ENCODE measurements at places on chromosomes 7 and 10.
A peak's percentile ranks its signal among the peaks of the same experiment; 100 is the strongest.

DNA sequence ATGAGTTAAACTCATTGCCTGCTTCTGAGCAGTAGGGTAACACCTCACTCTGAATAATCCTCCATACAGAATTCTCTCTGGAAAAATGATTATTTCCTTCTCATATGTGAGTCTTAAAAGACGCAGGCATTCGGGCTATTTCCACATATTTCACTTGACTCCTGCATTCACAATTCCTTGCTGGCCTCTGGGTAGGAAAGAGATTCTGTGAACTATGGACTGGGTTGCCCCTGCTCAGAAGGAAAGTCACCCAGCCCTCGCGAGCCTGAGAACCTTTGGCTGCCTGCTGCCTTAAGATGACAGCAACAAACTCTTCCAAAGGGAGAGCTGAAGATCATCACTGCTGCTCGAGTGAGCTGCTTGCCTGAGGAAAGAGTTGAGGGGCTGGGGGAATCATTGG, 216.8 kb downstream of the BAMBI start:
- DNase-seq: no peak

- DNase-seq: no peak
Measured at GRCh38 chr7:132548489-132549078, 27.7 kb downstream of the PLXNA4 start.

- peak; percentile 96 for DNase-seq
Measured at GRCh38 chr10:124701881-124702656, 42.1 kb downstream of the FAM53B start.

GRCh38 chr10:81177651-81178244, 640.0 kb downstream of the SH2D4B start:
- no peak for DNase-seq

DNA sequence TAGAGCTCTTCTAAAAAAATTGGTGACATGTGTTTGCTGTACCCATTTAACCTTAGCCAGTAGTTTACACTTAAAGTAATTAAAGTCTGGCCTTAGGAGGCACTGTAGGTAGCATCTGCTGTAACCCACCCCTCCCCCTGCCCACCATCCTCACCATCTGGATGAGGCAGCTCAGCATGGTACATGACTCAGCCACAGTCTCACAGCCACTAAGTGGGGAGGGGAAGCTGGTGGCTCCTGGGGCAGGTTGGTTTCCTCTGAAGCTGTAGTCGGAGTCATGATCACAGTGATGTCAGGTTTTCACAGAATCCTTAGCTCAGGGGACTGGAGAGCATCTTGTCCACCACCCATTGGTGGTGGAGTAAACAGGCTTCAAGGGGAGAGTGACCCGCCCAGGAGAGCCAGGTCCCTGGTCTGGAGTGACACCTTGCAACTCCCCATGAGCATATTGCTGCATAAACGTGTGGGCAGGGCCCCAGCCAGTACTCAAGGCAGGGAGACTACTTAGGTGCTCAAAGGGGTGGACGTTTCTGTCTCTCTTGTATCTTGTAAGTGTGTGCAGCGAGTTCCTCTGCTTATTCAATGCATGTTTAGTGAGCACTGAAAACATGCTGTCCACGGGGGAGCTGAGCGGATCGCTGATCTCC, 125.9 kb downstream of the GRK5 start:
- DNase-seq: peak; percentile 56

GRCh38 chr7:29017713-29018112, 59.6 kb upstream of the TRIL start:
- DNase-seq: peak; percentile 42

GRCh38 chr7:87047-87446, 105.3 kb upstream of the FAM20C start:
- no peak for DNase-seq

Data from amniotic epithelial cell (primary cell).